ENCODE measurements at places on chromosomes 7 and 10.

DNA sequence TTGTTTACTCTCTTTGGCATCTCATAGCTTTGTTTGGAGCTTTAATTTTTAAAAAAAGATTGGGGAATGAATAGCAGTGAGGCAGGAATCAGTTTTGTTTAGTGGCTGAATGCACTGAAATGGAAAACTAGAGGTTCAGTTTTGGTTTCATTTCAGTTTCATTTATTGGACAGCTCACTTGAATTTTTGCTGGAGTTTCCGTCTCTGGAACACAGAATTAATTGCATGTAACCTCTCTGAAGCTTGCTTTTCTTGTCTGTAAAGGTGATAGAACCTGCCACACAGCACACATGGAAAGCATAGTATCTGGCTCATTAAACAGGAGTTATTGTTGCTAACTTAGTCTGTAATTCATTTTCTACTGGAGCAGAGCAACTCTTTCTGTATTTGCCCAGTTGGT lies 7.1 kb downstream of the GRM8 start:
- DNase-seq, result no peak

DNA sequence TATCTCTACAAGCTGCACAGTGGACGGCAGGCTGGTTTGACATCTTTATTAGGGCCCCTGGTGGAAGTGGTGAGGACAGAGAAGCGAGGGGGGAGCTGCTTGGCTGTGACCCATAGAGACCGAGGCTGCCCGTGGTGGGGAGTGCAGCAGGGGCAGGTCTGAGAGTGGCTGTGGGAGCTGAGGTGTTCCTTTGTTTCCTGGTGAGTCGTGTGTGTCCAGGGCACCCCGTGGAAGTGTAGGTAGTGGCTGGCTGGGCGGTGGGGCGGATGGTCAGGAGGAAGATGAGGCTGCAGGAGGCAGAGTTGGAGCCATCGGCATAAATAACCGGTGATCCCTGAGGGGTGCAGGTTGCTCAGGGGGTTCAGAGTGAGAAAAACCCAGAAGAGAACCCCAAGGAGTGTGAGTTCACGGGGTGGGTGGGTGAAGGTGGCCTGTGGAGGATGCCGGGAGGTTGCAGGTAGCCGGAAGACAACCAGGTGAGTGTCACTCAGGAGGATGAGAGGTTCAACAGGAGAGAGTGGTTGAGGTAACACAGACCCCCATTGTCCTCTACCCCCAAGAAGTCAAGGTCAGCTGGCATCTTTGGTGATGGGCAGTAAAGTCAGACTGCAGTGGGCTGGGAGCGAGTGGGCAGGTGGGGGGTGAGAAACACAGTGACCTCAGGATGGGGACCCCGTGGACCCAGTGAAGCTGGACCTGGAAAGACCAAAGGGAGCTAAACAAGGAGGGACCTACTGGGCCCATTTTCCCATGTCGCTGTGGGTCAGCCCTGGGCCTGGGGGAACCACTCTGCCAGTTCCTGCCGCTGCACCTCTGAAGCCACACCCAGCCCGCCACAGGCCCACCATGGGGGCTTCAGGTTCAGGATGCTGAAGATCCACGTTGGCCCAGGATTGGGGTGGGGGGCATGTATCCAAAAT lies 7.8 kb downstream of the ATP6V0E2 start:
- no peak for DNase-seq

DNA sequence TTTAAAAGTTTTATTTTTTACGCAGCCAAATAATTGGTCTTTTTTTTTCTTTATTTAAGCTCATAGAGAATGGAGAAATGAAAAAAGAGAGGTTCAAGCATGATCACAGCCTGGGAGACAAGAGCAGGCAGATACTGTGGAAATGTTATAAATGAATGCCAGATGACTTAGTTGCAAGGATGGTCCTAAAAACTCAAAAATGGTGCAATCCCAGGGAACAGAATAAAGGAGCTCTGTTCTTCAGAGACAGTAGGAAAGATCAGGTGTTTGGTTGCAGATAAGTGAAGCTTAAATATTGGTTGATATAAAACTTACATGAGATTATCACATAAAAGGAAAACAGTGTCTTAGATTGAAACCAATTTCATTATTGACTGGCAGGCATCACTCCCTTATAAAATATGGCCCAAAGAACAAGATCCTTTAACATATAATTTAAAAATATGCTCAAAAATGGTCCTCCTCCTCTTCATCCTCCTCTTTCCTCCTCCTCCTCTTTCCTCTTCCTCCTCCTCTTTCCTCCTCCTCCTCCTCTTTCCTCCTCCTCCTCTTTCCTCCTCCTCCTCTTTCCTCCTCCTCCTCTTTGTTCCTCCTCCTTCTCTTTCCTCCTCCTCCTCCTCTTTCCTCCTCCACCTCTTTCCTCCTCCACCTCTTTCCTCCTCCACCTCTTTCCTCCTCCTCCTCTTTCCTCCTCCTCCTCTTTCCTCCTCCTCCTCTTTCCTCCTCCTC lies 18.6 kb downstream of the GNAT3 start:
- no peak for DNase-seq

DNA sequence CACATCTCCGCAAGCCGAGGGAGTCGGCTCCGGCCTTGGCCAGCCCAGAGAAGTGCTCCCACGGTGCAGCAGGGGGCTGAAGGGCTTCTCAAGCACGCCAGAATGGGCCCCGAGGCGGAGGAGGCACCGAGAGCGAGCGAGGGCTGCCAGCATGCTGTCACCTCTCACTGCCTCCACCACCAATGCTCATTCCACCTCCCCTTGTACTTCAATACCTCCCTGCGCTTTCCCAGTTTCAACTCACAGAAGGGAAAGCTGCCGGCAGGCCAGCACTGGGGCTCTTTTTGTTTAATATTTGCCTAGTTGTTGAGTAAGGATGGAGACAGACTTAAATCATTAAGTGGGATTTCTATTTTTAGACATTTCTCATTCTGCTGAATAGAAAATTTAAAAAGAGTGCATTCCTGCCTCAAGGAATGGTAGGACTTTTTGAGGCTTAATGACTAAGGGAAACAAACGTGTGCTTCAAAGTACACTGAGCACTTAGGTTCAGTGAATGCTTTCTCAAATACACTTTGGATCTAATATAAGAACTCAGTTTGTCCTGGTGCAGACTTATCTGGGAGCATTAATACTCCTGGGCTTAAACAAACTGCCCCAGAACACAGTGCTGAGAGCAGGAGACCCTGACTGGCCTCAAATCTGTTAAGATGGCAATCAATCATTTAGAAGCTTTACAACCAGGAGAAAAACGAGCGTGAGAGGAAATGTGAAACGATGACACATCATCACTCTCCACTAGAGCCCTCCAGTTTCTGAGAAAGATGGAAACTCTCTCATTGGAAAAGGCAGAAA lies 131.2 kb downstream of the RALA start:
- DNase-seq, result peak; percentile 59

GRCh38 chr7:142498364-142498763 lies 240.5 kb upstream of the PRSS58 start:
- DNase-seq, result no peak

DNA sequence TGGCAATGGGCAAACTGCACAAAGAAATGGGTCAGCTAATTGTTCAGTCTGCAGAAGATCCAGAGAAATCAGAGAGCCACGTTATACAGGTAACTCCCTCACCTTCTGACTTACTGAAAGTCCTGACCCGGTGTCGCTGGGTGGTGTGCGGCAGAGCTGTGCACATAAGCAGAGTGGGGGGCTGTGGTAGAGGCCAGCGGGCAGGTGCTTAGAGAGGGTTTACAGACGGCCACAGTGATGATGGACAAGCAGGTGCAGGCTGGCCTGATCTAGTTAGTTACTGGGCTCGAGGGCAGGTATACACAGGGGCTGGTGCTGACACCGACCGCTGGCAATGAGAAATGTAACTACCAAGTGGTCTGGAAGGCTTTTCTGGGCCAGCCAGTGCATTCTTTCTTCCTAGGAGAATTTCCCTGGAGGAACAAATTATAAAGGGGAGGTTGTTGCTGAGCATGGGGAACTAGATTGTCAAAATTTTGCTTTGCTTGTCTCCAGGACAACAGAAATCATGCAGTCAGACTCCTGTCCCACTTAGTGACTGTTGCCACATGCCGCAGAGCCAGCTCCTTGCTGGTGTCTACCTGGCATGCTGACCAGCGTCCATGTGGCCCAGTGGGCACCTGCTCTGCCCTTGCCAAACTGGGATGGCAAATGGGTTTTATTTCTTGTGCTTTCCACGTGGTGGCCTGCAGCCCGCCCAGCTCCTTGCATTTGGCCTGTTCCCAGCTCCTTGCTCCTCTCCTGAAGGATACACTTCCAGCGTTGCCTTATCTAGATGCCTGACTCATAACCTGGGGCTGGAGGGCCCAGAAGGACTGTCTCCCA lies 28.8 kb downstream of the DENND10 start:
- DNase-seq, result no peak

Measured in common myeloid progenitor, CD34-positive (primary cell).